Activated CD4-positive, alpha-beta memory T cell treated with anti-CD3 and anti-CD28 coated beads for 36 hours (primary cell): ENCODE measurements at places on chromosomes 1 and 21.
A peak's percentile ranks its signal among the peaks of the same experiment; 100 is the strongest.

DNA sequence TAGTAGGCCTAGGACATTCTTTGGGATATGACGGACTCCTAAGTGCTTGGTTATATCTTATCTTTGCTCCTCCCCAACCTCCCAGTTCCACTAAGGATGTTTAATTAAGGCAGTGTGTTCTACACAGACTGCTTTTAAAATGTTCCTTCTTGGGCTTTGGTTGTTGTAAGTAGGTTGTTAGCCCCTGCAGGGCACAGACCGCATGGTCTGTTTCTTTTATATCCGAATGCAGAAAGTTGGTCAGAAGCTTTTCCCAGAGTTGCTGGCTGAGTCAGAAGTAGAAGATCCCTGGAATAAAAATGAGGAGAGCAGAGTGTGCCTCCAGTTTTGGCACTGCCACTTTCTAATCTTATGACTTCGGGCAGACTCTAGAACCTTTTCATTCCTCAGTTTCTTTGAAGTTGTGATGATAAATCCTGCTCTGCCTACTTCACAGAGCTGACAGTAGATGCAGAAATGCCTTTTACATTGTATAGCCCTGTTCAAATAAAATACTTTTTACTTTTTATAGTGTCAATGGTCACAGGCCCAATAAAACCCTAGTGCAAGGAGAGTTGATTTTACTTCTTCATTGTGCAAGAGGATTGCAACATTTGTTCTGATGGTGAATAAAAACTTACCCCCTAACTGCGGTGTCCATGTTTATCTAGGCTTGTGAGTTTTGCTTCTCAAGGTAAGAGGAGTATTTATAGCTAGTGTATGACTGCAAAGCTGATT lies 18.4 kb downstream of the FMN2 start:
- no peak for DNase-seq

DNA sequence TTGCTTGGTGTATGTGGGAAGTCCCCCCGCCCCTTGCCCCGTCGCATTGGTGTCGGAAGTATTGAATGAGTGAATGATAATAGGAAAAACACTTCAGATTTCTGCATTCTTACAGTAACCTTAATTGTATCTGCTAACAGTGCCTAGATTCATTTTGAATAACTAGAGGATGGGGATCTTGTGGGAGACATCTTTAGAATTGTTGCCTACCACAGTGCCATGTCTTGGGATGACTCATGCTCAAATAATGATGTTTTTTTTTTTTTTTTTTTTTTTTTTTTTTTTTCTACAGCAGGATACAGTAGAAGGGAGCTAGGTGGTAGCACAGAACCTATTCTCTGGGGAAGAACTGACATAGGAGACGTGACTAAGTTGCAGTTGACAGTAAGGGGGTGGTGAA lies 237.9 kb downstream of the USP25 start:
- no peak for DNase-seq

DNA sequence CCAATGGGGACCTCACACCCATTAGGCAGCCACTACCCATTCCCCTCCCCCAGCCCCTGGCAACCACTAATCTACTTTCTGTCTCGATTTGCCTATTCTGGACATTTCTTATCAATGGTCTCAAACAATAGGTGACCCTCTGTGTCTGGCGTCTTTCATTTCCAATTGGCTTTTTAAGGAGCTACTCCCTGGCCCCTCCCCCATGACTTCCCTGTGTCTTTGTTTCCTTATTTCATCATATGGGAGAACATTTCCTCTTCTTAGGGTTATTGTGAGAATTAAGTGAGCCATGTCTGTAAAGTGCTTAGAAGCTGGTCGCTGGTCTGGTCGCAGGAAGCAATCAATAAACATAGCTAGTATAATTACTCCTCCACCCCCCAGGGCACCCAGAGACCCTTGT lies 80.9 kb downstream of the SPSB1 start:
- no peak for DNase-seq

GRCh38 chr1:239347776-239348175 lies 38.6 kb upstream of the CHRM3 start:
- DNase-seq, result no peak

DNA sequence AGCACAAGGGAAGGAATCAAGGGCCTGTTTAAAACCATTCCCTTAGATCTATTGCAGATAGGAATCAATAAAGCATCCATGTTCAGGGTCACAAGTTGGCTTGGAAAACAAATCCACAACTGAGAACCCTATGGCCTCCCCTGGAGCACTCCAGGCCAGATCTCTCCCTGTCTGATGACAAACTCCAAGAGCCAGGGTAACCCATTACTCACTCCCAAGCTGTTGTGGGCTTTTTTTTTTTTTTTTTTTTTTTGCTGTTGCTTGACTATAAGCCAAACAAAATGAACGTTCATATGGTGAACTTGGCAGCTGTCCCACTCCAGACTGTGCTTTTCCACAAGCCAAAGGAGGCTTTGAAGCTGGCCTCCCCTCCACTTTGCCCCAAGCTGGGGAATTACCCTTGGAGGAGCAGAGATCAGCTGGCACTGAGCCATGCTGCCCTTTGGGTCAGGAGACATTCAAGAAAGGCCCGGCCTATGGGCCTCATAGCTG lies 35.7 kb upstream of the VAV3 start:
- no peak for DNase-seq

DNA sequence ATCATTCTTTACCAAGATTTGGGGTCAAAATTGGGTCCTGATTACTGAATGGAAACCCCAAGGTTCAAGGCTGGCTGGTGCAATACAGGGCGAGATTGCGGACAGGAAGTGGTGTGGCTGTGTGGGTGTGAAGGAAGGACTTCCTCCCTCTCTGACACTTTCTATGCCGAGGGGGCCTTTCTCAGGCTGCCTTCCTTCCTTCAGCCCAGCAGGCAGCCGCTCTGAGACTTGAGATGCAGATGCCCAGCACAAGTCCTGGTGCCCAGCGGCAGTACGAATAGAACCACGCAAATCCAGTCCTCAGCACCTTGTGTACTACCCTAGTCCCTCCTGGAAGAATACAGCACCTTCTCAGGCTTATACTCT lies 16.3 kb downstream of the BATF3 start:
- DNase-seq, result peak; percentile 90

- no peak for DNase-seq
These were observed 24.7 kb upstream of the POGK start for GRCh38 chr1:166814611-166815010.

DNA sequence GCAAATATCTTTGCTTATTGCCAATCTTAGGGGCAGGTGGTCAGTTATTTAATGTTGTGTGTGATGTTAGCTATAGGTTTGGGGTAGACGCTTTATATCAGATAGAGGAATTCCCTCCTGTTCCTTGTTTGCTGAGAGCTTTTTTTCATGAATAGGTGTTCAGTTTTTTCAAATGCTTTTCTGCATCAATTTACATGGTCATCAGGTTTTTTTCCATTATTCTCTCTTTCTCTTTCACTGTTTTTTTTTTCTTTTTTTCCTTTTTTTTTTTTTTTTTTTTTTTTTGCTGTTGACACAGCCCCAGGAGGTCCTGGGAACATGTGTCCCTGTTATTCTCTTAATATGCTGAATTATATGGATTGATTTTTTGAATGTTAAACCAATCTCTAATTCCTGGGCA lies 3.0 kb upstream of the SLC25A33 start:
- no peak for DNase-seq

GRCh38 chr21:20527731-20528460 lies 470.3 kb upstream of the NCAM2 start:
- no peak for DNase-seq

- no peak for DNase-seq
These were observed 4.8 kb downstream of the REG4 start for GRCh38 chr1:119806489-119806888.

GRCh38 chr1:160858097-160858496 lies 4.6 kb downstream of the CD244 start:
- DNase-seq, result no peak

- DNase-seq, result no peak
These were observed 24.6 kb downstream of the NTPCR start for GRCh38 chr1:232974971-232975370.

GRCh38 chr21:26747216-26747615 lies 98.0 kb downstream of the ADAMTS1 start:
- no peak for DNase-seq

DNA sequence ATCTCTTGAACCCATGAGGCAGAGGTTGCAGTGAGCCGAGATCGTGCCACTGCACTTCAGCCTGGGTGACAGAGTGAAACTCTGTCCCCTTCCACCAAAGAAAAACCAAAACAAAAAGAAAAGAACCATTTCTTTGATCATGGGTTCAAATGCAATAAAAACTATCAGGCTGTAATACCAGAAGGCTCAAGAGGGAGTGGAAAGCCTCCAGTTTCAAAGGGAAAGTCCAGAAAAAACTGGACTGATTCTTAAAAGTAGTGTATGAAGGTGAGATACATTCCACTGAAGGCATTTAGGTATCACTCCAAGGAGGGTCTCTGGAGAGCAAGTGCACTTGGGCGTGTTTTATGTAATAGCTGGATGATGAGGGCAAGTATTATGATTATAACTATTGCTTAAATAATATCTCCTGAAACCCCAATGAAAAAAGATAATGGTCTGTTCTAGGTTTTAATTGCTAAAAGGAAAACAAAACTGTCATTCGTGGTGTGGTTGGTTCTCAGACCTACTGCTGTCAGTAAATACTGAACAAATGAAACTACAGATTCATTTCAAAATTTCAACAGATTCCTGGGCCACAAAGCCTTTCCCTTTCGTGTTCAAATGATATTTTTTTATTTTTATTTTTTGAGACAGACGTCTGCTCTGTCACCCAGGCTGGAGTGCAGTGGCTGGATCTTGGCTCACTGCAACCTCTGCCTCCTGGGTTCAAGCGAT lies 6.0 kb upstream of the CAMTA1 start:
- no peak for DNase-seq

GRCh38 chr1:165144757-165145397 lies 211.6 kb downstream of the LMX1A start:
- DNase-seq, result peak; percentile 49

GRCh38 chr21:17612023-17612564 lies 607 bp downstream of the BTG3 start:
- DNase-seq, result peak; percentile 41

GRCh38 chr1:167541003-167541402 lies 12.6 kb downstream of the CREG1 start:
- DNase-seq, result no peak

GRCh38 chr1:169261884-169262283 lies 105.7 kb downstream of the NME7 start:
- no peak for DNase-seq

DNA sequence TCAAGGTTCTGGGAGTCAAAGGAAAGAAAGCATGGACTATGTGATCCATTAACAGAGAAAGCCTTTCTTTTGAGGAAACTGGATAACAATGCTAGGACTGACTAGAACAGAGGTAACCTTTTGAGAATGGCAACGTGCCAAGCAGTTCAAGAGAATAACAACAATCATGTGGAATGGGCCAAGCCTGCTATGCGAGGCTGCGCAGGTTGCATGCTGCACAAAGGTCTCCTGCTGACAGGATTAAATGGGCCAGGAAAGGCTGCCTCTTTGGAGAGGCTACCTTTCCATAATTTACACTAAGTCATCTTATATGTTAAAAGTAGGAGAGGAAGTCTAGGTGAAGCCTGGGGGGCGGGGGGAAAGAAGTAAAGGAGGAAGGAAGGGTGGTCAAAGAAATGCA lies 5.8 kb downstream of the PCNX2 start:
- no peak for DNase-seq

- no peak for DNase-seq
These were observed 28.5 kb downstream of the COA7 start for GRCh38 chr1:52669696-52670095.

- no peak for DNase-seq
These were observed 37.2 kb downstream of the RHBG start for GRCh38 chr1:156406251-156406650.

- DNase-seq, result peak; percentile 65
These were observed 30.3 kb downstream of the PTPRC start for GRCh38 chr1:198669023-198669698.

DNA sequence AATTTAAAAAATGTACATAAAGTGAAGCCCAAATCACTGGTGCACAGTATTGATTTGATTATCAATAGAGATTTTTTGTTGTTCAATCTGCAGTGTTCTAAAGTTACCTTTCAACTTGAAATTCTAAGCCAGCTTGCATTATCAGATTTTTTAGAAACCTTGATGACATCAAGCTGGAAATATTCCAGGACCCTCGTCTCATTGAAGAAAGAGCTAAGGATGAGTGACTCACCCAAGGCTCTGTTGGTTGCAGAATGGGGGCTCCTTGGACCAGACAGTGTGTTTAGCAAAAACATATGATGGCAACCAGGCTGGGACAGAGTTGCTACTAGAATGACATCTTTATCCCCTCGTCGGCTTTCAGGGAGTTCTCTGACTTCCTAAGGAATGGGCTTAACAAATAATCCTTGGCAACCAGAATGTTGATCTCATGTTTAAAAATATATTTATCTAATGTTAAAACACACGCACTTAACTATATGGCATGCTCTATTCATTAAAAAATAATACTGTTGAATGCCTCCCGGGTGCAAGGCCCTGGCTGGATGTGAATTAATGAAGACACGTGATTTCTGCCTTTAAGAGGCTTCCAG lies 79.7 kb downstream of the RUNX3 start:
- DNase-seq, result no peak

DNA sequence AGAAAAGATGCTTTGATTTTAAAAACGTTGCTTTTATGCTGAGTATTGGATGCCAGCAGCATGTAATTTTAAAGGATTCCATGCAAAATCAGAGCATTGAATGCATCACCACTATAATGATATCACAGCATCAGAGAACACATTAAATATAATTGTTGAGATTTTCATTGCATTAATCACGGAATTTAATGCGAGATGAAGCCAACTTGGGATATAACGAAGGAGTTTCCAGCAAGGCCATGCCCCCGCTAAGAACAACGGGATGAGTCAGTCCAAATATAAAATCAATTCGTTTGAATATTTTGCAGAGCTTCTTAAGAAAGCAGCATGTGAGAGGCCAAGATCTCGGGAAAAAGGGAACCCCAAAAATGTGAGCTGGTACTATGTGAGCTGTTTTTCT lies 423.4 kb upstream of the CHRM3 start:
- DNase-seq, result no peak

- DNase-seq, result no peak
These were observed 130.9 kb downstream of the GLIS1 start for GRCh38 chr1:53608071-53608470.

GRCh38 chr1:156881663-156882062 lies 11.9 kb upstream of the PEAR1 start:
- DNase-seq, result no peak

DNA sequence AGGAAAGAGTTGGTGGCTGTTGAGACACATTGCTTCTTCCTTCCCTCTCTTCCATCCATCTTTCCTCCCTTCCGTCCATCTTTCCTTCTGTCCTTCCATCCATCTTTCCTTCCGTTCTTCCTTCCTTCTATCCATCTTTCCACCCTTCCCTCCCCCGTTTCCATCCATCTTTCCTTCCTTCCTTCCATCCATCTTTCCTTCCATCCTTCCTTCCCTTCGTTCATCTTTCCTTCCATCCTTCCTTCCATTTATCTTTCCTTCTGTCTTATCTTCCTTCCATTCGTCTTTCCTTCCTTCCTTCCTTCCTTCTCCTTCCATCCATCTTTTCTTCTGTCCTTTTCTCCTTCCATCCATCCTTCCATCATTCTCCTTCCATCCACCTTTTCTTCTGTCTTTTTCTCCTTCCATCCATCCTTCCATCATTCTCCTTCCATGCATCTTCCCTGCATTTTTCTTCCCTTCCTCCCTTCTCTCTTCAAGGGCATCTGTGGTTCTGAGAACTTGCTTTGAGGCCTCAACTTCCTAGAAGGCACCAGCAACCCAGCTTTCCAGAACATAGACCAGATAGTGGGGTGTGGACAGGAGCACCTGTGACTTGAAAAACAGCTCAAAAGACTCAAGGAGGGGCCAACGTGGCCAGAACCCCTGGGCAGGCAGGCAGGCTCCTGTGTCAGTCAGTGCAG lies 48.9 kb upstream of the SELENON start:
- DNase-seq, result no peak

- DNase-seq, result no peak
These were observed 3.5 kb upstream of the TRIT1 start for GRCh38 chr1:39886757-39887231.
